ENCODE measurements at places on chromosomes 7 and 10.
A peak's percentile ranks its signal among the peaks of the same experiment; 100 is the strongest.

DNA sequence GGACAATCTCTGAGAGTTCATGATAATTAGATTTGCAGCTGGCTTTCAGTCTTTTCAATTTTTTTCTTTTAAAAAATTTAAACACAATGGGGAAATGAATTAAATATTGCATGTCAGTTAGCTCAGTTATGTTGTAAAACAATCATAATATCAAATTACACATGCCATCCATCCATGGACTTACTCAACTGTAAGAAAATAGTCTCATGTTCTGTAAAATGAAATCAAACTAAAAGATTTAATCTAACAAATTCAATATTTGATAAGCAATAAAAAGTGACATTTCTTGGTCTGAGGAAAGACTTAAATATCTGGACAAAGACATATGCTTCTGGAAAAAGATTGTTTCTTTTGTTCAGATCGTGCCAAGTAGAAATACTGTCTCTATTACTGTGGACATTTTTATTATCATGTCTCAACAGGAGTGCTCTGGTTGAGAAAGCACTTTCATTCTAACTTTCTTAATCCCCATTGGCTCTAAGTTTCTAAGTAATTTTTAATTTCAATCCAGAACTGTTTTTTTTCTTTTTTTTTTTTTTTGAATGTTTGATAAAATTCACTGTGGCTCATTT lies 179.2 kb upstream of the FAM3C start:
- no peak for DNase-seq

DNA sequence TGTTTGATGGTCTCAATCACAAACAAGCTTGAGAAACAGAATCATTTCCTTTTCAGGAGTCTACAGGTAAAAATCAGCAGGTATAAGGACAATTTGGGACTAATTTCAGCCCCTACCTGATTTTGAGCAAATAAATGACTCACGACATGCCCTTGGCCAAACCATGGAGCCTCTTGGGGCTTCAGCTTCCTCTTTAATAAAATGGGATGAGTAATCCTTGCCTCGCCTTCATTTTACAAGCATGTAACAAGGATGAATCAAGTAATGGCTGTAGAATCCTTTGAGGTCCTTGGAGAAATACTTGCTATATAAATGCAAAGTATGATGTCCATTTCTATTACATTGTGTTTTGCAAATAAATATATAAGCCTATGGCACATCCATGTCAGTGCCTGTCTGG lies 212.8 kb upstream of the PODXL start:
- DNase-seq = peak; percentile 66

- DNase-seq = no peak
These were observed 20.9 kb upstream of the LYZL1 start for GRCh38 chr10:29268011-29268410.

DNA sequence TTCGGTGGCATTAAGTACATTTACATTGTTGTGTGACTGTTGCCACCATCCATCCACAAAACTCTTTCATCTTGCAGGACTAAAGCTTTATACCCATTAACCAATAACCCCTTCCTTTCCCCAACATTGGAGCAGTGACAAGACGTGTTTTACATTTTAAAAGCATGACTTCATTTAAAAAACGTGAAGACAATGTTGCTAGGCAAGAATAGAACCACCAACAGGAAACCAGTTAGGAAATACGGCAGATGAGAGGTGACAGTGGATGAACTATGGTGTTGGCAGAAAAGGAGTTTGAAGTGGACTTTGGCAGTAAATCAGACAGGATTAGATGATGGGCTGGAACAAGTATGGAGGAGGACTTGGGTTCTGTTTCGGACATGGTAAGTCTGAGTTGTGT lies 17.0 kb downstream of the TMEM236 start:
- no peak for DNase-seq
